ENCODE measurements at places on chromosomes 1 and 21.

DNA sequence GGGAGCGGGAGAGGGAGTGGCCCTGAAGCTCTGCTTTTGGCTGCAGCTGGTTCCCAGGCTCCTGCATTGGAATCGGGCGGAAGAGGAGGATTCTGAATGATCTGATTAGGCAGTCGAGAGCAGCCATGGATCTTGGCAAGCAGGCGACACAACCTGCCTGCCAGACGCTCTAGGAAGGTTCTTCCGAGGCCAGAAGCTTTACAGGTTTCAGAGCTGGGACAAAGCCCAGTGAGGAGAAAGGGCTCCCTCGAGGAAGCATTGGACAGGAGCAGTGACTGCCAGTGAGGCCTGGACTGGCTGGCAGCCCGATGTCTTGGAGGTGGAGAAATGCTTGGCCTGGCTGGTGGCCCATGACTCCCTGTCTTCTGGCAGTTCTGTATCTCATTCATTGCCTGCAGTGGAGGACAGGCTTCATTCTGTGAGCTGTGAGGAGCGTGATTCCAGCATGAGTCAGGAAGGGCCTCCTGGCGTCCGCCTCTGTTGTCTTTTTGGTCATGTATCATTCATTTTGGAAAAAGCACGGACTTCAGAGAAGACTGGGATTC is 132.7 kb upstream of the IPO9 start:
- no peak overlapping the region for H3K4me3 ChIP-seq
- H3K27ac ChIP-seq = no peak overlapping the region
- no peaks in the 10 kb centered on the region for H3K4me1 ChIP-seq
- no peaks in the 10 kb centered on the region for H3K36me3 ChIP-seq

DNA sequence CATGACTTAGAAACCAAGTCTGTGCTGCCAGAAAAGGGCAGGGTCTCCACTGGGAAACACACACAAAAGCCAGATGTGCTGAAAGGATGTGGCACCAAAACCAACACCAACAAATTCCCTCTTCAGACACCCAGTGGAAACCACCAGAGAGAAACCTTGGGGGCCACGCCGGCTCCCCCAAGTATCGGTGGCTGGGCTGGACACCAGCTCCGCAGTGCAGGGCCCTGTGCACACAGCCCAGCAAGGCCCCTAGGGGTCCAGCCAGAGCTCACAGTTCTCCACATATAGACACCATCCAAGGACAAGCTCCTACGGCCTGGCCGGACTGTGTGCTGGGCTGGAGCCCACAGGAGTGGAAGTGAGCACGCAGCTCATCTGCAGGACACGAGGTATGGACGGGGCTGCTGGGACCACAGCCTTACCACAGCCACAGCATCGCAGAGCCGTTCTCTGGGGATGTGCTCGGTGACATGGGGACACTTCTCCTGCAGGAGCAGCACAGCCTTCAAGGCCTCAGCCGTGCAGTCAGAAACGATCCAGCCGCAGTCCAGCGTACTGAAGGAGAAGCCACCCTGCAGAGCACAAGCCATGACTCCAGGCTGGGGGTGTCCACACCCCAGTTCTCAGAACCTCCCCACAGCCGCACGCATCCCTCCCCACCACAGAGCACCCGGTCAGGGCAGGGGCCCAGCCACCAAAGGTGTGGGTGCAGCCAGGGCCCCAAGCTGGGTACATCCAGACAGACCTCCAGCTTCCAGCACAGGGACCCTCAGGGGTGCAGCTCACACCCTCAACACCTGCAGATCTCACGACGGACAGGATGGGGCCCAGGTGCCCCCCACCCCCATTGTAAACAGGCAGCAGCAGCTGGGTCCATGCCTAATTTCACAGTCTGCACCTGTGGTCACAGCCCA is 21.3 kb downstream of the LSS start:
- no peak overlapping the region for H3K4me3 ChIP-seq
- H3K36me3 ChIP-seq = peaks cover 36% of the 10 kb centered on the region
- no peak overlapping the region for H3K27ac ChIP-seq
- H3K27me3 ChIP-seq = no peaks in the 10 kb centered on the region
- H3K4me1 ChIP-seq = no peaks in the 10 kb centered on the region
- no peak for DNase-seq

GRCh38 chr1:8416881-8417280 is 99.0 kb downstream of the SLC45A1 start:
- H3K36me3 ChIP-seq = no peaks in the 10 kb centered on the region
- no peak overlapping the region for H3K27ac ChIP-seq
- DNase-seq = no peak
- H3K4me3 ChIP-seq = no peak overlapping the region
- peaks cover 38% of the 10 kb centered on the region for H3K4me1 ChIP-seq

DNA sequence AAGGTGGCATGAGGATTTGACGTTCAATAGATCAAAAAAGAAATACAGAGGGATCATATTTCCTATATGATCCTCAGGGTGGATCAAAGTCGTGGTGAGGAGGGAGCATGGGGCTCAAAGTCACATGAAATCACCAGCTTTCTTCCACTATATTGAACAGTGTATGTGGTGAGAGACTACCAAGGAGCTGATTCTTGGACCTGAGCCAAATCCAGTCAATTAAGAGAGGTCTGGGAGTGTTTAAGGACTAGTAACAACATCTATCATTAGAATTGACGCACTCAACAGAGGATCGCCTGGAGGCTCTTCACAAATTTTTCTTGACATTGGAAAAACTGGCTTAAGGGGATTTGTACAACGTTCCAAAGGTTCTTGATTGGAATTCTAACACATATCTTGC is 267.7 kb upstream of the PROX1 start:
- H3K27ac ChIP-seq = no peak overlapping the region
- H3K36me3 ChIP-seq = no peaks in the 10 kb centered on the region
- no peak overlapping the region for H3K4me3 ChIP-seq
- no peaks in the 10 kb centered on the region for H3K27me3 ChIP-seq

DNA sequence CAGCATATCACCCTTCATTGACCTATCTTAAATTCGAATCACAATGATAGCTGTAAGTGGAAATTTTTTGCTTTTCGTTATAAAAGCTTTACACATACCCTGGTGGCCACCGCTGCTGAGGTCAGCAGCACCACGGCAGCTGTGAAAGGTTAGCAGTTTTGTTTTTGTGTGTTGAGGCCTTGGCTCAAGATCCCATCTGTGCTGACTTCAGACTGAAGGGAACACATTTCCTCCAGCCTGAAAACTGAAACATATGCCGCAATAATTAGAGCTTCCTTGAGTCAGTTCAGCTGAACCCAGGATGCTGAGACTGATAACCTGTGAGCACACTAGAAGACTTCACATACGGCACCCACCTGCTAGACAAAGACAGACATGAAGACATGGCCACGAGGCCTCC is 103.0 kb downstream of the SMYD3 start:
- no peak for DNase-seq
- no peak overlapping the region for H3K27ac ChIP-seq
- H3K4me1 ChIP-seq = no peaks in the 10 kb centered on the region
- H3K27me3 ChIP-seq = no peaks in the 10 kb centered on the region
- H3K4me3 ChIP-seq = no peak overlapping the region

- no peaks in the 10 kb centered on the region for H3K36me3 ChIP-seq
- no peak overlapping the region for H3K27ac ChIP-seq
These were observed 22.5 kb downstream of the WNT3A start for GRCh38 chr1:228029281-228029680.

DNA sequence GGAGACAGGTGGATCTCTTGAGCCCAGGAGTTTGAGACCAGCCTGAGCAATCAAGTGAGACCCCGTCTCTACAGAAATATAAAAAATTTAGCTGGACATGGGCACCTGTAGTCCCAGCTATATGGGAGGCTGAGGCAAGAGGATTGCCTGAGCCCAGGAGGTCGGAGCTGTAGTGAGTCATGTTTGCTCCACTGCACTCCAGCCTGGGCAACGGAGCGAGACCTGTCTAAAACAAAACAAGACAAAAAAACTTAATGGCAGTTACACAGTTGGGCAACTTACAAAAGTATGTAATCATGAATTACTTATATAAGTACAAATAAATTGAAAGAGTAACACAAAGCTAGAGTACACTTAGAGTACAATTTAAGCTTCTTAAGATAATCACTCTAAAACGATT is 25.2 kb downstream of the RC3H1 start:
- DNase-seq = no peak
- no peaks in the 10 kb centered on the region for H3K4me1 ChIP-seq
- no peaks in the 10 kb centered on the region for H3K27me3 ChIP-seq
- H3K27ac ChIP-seq = no peak overlapping the region

DNA sequence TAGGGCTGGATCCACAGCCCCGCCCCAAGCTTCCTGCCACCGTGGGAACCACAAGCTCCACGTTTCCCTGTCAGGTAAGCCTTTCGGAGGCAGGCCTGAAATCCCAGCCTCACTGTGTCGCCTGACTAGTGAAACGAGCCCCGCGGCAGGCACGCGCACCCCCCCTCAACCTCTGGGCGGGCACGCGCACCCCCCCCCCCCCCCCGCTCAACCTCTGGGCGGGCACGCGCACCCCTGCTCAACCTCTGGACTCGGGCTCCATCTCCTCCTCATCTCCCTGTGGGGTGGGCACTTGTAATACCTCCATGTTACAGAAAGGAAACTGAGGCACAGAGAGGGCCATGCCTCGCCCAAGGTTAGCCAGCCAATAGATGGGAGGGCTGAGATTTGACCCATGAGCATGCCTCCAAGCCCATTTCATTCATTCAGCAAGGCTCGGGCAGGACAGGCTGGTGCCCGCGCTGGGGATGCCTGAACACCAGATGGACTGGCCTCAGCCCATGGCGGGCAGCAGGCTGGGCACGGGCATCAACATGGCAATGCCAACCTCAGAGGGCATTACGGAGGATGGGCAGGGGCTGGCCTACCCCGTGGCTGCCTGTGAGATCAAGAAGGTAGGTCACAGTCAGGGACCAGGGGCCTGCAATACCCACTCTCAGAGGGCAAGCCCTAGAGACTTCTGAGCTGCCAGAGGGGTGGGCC is 4.7 kb downstream of the CFAP410 start:
- H3K4me1 ChIP-seq = no peaks in the 10 kb centered on the region
- H3K36me3 ChIP-seq = peaks cover 5% of the 10 kb centered on the region
- no peak overlapping the region for H3K4me3 ChIP-seq

- no peaks in the 10 kb centered on the region for H3K27me3 ChIP-seq
- no peak for DNase-seq
- H3K4me3 ChIP-seq = no peak overlapping the region
- H3K36me3 ChIP-seq = no peaks in the 10 kb centered on the region
These were observed 93.8 kb downstream of the CHD1L start for GRCh38 chr1:147336291-147336690.

GRCh38 chr1:23122796-23123195 is 45.9 kb downstream of the LUZP1 start:
- no peak overlapping the region for H3K4me3 ChIP-seq
- no peak overlapping the region for H3K27ac ChIP-seq
- H3K4me1 ChIP-seq = peaks cover 15% of the 10 kb centered on the region
- no peaks in the 10 kb centered on the region for H3K27me3 ChIP-seq
- no peak for DNase-seq

DNA sequence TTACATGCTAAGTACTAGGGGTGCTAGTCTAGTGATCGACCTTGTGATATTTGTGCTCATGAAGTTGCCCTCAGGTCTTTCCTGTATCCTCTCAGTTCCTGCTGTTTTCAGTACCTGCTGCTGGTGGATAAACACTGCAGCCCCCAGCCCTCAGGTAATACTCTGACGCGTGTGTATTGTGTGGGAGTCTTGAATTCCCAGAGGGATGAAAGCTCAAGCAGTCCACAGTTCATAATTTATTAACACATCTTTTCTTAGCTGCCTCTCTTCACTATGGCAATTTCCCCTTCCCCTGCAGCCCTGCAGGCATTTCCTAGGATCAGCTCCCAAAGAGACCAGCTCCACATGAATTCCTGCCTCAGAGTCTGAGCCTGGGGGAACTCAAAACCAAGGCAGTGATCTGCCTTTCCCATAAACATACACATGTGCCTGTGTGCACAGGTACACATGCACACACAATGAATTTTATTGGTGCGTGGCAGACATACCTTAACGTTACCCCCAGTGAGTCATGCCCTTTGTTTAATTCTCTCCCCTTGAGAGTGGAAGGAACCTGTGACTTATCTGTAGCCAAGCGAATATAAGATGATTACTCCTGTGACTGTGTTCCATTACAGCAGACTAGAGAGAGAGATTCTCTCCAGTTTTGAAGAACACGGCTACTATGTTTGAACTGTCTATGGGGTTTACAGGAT is 14.1 kb upstream of the HMGCS2 start:
- no peaks in the 10 kb centered on the region for H3K27me3 ChIP-seq
- H3K4me1 ChIP-seq = no peaks in the 10 kb centered on the region
- no peaks in the 10 kb centered on the region for H3K36me3 ChIP-seq
- H3K27ac ChIP-seq = no peak overlapping the region

- no peak for DNase-seq
- no peaks in the 10 kb centered on the region for H3K27me3 ChIP-seq
- H3K36me3 ChIP-seq = no peaks in the 10 kb centered on the region
- H3K4me3 ChIP-seq = no peak overlapping the region
These were observed 22.6 kb upstream of the PRELP start for GRCh38 chr1:203453016-203453415.
